Smooth muscle cell of bladder (primary cell): ENCODE measurements at places on chromosomes 2 and 18. TPM values are rescaled to one million over a fixed set of nuclear protein-coding genes. Genes with fewer than 3 reads are reported as not detected.

ACMSD gene
- under 0.01 TPM in 1 of 2 replicates, not detected in the other for total RNA-seq

GCG gene
- 0.14 TPM in 1 of 2 replicates, not detected in the other for total RNA-seq

AQP12A gene
- not detected in 2 replicates for total RNA-seq

MC4R gene
- not detected in 2 replicates for total RNA-seq

DLGAP1 gene
- total RNA-seq = 0.09 and 0.14 TPM in 2 replicates

PDE1A gene
- total RNA-seq = 27.2 and 42.4 TPM in 2 replicates

ZNF24 gene
- total RNA-seq = 25.7 and 26.3 TPM in 2 replicates

TRAPPC12 gene
- 52.3 and 68.3 TPM in 2 replicates for total RNA-seq

HOXD8 gene
- 1.1 and 1.6 TPM in 2 replicates for total RNA-seq

MCM6 gene
- total RNA-seq = 7.1 and 8.2 TPM in 2 replicates

IL1F10 gene
- not detected in 2 replicates for total RNA-seq

CREG2 gene
- total RNA-seq = 0.14 and 0.65 TPM in 2 replicates

CPS1 gene
- 15.5 and 18.4 TPM in 2 replicates for total RNA-seq

SPR gene
- 23.5 and 36.6 TPM in 2 replicates for total RNA-seq

PKDCC gene
- 58.7 and 68.1 TPM in 2 replicates for total RNA-seq

SLC5A7 gene
- not detected in 2 replicates for total RNA-seq

GALM gene
- total RNA-seq = 18.0 and 20.2 TPM in 2 replicates

CXXC1 gene
- 40.5 and 47.1 TPM in 2 replicates for total RNA-seq
